ENCODE measurements at places on chromosomes 3 and 15.

DNA sequence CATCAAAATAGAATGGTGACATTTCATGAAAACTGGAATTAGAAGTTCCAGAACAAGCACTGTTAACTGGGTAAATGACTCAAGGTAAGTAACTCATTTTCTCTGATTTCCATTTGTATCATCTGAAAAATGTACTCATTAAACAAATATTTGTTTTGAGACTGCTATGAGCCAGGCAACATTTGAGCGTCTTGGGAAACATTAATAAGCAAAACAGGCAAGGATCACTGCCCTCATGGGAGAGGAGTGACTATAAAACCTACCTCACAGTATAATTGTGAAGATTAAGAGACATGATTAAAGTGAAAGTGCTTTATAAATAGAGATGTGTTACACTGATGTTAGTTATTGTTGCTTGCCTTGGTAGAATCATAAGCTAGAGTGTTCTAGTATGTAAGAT is 711.8 kb upstream of the UBE2E2 start:
- DNase-seq, result no peak

DNA sequence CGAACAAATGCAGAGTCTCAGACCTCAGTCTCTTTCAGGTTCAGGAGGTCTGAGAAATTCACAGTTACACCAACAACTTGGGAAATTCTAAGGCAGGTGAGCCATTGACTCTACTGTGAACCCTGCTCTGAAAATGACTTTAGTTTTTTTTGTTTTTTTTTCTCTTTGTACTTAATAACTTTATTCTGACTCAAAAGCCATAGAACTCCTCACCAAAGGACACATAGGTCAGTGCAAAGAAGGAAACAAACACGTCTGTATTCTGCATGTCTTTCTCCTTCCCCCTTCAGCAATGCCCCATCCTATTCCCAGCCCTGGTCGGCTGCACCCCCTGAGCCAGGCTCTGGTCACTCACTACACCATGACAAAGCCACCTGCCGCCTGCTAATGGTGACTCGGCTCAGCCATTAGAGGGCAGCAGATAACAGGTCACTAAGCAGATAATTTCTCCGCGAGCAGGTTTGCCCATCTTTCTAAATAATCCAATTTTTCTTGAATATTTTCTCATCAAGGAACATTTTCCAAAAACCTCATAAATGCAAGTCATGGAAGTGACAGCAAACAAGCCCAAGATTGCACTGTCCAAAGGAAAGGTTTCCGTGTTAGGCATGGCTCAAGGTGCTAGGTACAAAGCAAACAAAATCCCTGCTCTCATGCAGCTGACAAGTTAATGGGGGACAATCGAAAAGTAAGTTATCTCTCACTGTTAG is 37.7 kb downstream of the TM4SF4 start:
- peak; percentile 77 for DNase-seq

DNA sequence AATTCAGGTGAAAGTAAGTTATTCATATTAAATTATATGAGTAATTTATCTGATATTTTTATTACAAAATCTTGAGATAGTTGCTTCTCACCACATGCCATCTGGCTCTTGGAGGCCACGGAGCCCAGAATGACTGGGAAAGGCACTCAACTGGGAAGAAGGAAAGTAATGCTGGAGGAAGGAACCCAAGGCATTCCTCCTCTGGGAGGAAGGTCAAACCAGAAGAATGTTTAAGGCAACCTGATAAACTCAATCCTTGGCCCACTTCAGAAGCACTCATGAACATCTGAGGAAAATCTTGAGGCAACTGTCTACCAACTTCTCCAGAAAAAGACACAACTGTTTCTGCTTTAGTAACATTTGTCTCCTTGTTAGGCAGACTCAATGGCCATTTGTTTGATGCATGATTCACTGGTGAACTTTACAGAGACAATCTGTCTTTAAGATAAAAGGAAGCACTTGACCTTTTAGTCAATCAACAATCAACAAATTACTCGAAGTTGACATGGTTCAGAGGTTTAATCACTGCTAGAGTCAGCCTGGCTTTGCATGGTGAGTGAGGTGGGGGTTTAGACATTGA is 261.4 kb upstream of the MME start:
- DNase-seq, result no peak

DNA sequence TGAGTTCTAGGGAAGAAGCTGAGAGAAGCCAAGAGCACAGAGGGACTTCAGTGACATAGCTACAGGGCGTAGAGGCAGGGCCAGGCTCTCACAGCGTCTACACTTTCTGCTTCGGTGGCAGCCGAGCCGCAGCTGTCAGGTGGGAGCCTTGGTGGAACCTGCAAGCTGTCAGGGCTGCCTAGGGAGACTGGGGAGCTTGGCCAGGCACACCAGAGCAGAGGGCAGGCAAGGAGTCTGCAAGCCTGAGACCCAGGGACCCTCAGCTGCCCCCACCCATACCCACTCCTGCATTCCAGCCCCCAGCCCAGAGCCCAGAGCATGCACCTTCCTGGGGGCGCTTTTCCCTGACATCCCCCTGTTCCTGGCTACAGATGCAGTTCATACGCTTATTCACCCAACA is 13.4 kb upstream of the KLF15 start:
- no peak for DNase-seq

DNA sequence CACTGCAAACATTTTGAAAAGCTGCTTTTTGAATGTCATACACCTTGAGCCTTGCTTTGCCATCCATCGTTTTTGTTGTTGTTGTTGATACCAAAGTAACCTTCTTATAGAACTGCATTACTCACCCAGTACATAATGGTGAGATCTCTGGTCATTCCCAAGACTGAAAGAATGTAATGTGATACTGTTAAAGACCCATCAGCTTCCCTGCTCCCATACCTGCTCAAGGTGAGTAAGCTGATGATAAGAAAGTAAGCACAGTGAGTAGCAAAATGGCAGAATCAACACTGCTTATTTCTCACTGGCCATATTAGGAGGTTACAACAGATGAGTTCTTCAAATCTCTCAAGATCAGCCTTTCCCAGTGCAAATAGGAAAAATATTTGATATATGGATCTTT is 89.8 kb downstream of the CADPS start:
- no peak for DNase-seq

- peak; percentile 95 for DNase-seq
Measured at GRCh38 chr3:30282154-30282696, 324.2 kb upstream of the TGFBR2 start.

- no peak for DNase-seq
Measured at GRCh38 chr3:109900783-109901182, 563.4 kb upstream of the DPPA4 start.
